ENCODE measurements at places on chromosomes 3 and 15.

DNA sequence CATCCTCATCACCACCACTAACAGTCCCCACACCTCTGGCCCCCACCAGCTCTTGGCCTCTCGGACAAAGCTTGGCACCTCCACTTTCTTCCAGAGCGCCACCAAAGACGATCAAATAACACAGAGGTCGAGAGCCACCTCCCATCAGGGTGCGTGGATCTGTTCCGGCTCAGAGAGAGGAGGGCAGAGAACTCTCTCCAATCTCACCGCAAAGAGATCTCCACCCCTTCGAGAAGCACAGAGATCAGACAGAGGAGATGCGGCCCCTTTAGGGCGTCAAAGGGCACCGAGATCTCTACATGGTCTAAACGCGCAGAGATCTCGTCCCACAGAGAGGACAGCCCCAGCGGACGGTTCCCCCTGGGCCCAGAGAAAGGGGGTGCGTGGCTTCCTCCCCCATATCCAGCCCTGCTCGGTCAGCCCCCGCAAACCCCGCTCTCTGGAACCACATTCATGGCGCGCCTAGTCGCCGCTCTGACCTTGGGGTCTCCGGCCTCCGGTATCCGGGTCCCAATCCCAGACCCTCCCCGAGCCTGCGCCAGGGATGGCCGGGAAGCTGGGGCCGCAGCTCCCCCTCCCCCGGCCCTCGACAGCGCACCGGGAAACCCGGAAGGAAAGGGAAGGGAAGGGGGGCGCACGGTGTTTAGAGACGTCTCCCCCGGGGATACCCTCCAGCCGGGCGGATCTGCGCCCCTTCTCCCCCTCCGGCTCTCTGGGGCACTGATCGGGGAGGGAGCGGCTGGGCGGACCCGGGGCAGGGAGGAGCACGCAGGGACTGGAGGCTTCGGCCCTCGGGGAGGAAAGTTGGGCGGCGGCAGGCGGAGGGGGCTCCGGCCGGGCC lies 608 bp downstream of the SCN5A start:
- DNase-seq = no peak

- peak; percentile 70 for DNase-seq
Observed at GRCh38 chr15:52208306-52208946, 17.2 kb upstream of the GNB5 start.

DNA sequence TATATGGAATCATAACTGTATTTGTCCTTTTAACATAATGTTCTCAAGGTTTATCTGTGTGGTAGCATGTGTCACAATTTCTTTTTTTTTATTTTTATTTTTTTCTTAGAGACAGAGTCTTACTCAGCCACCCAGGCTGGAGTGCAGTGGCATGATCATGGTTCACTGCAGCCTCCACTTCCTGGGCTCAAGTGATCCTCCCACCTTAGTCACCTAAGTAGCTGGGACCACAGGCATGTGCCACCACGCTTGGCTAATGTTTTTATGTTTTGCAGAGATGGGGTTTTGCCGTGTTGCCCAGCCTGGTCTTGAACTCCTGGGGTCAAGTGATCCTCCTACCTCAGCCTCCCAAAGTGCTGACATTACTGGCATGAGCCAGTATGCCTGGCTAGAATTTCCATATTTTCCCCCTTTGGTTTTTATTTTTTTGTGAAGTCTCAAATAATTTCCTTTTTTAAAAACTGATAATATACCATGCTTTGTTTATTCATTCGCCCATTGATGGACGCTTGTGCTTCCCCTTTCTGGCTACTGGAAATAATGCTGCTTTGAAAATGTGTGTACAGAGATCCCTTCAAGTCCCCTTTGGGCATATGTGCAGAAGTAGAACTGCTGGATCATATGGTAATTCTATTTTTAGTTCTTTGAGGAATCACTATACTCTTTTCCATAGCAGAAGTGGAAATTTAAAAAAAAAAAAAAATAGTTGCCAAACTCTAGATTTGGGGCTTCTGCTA lies 28.4 kb downstream of the TMEM40 start:
- DNase-seq = no peak

- peak; percentile 76 for DNase-seq
Observed at GRCh38 chr3:197793247-197793646, 2.2 kb downstream of the LRCH3 start.

GRCh38 chr3:38133557-38134405 lies 3.1 kb downstream of the ACAA1 start:
- no peak for DNase-seq

- no peak for DNase-seq
Observed at GRCh38 chr3:32442766-32443165, 51.1 kb downstream of the CMTM7 start.

GRCh38 chr3:73009750-73010149 lies 13.1 kb downstream of the PPP4R2 start:
- DNase-seq = no peak

GRCh38 chr15:68003297-68003696 lies 50.8 kb upstream of the PIAS1 start:
- DNase-seq = no peak

GRCh38 chr15:88690331-88690730 lies 51.5 kb downstream of the ISG20 start:
- no peak for DNase-seq

- no peak for DNase-seq
Observed at GRCh38 chr3:43156812-43157455, 51.1 kb upstream of the POMGNT2 start.

GRCh38 chr3:10775259-10775658 lies 40.8 kb upstream of the SLC6A11 start:
- no peak for DNase-seq

GRCh38 chr3:149095487-149095886 lies 9.2 kb upstream of the HLTF start:
- no peak for DNase-seq

- DNase-seq = no peak
Observed at GRCh38 chr3:139455855-139456254, 20.5 kb downstream of the RBP2 start.

GRCh38 chr15:49313650-49314049 lies 109.4 kb upstream of the FGF7 start:
- no peak for DNase-seq

GRCh38 chr3:134395103-134395502 lies 20.9 kb upstream of the AMOTL2 start:
- no peak for DNase-seq

GRCh38 chr3:164620423-164620822 lies 457.9 kb downstream of the SI start:
- DNase-seq = no peak

- DNase-seq = no peak
Observed at GRCh38 chr3:152360966-152361365, 92.2 kb downstream of the MBNL1 start.

Data from CD4-positive, alpha-beta T cell treated with Interleukin-4 for 4 hours (primary cell).